ENCODE measurements at places on chromosomes 6 and 20.

DNA sequence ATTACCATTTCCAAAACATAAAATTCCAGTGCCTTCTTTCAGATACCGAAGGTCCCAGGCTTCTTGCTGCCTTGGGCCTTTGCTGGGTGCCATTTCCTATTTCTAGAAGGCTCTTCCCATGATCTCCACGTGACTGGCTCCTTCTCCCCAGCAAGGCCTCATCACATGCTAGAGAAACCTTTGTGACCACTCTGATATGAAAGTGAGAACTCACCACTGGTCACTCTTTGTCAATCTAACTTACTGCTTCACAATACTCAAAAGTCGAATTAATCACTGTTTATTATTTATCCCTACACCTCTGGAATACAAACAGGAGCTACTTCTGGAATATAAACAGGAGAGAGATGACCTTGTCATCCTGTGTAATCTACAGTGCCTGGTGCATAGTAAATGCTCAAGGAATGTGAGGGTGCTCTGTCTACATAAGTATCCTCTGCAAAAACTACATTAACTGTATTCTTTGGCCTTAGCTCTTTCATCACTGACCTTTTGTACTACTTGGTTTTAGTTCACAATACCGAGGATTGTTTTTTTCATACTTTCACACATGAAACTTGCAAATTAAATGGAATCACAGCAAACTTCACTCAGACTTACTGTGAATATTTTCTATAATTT is 1.6 kb downstream of the STX7 start:
- no peak for DNase-seq

GRCh38 chr6:8017276-8017701 is 46.9 kb downstream of the BLOC1S5 start:
- DNase-seq, result no peak

DNA sequence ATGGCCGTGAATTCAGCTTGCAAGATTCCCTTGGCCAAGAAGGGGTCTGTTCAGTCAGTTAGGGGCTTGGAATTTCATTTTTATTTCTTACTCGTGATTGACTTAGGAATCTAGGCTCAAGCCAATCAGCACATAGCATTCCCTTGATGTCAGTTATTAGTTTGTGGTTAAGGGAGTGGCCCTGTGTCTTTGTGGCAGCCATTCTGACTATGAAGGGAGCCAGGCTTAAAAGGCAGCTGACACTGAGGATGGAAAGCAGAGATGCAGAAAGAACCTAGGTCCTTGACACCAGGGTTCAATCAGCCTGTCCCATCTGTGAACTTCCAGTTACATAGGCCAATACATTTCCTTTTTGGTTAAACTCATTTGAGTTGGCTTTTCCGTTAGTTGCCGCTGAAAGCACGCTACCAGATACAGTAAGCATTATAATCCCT is 48.1 kb downstream of the MCUR1 start:
- no peak for DNase-seq

- peak; percentile 26 for DNase-seq
These were observed 51.2 kb upstream of the RANBP9 start for GRCh38 chr6:13762611-13763441.

DNA sequence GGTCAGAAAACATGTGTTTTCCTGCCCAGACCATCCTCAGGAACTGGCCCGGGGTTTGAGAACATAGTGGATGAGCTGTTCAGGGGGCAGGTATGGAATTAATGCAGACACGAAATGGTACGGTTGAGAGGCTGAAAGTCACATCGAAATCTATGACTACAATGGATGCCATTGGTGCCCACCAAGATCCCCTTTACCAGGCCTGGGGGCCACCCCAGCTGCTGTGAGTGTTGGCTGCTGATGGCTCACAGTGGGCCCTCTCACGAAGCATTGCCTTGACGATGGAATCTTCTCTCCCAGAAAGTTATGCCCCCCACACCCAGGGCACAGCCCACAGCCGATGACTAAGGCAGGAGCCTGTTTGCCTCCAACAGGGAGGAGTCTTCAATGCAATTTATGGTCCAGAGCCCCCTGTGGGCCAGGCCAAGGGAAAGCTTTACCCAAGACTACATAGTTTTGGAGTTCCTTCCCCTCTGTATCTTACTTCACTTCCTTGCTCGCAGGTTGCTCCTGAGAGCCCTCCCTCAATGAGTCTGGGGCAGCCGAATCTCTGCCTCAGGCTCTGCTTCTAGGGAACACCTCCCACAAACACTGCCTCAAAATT is 92.6 kb downstream of the BFSP1 start:
- no peak for DNase-seq

GRCh38 chr20:43513931-43514647 is 6.6 kb downstream of the L3MBTL1 start:
- DNase-seq, result peak; percentile 90

DNA sequence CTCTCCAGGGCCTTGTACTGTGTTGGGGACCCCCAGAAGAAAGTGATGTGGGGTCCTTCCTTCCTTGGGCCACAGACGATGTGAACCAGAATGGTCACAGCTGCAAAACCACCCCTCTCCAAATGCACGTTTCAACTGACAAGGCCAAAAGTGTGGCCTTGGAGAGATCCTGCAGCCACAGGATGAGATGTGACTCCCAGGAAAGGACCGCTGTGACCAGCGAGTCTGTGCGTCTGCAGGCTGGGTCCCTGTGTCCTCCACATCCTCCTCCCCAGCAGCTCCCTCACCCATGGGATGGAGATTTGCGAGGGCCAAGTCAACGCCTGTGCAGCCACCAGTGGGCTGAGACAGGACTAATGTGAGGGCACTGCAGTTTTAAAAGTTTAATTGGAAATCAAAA is 247.0 kb downstream of the ERMARD start:
- DNase-seq, result no peak

DNA sequence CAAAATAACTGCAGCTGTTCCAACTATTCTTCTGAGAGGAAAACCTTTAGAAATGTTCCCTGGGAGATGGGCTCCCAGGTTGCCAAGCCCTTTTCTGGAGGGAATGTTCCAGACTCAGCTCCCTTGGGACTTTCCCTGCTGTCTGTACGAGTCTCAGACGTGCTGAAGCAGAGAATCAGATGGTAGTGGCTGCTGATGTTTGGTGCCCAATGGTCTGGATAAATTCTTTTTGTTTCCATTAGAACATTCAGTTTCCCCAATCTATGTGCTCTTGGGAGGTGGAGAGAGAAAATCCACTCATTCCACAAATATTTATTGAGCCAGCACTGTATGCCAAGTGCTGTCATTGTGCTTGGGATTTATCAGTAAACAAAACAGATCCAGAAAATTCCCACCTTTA is 40.0 kb downstream of the SNHG17 start:
- no peak for DNase-seq

DNA sequence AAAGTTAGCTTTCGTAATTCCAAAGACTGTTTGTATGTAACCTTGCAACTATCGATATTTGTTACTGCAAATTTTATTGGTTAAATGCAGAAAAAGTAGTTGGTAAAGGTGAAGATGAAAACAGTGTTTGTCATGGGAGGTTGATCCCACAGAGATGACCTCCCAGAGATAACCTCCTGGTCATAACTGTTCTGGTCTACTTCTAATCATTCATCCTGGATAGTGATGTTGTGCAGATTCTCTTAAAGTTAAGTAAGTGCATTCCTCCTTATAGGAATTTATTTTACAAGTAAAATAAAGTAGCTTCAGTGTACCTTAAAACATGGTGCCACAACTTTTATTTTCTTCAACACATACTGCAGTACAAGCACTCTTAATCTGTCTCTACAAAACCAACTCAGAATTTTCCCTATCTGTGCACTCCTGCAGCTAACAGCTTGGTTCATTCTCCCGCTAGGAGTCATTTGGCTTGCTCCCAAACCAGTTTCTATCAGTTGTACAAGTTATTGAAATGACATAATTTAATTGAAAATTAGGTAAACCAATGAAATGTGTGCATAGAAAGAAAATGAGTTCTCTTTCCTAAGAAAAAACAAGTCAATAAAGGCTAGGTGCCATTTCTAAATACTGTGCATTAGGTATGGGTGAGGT is 19.2 kb downstream of the METTL24 start:
- no peak for DNase-seq

GRCh38 chr6:30748851-30749540 is 4.6 kb upstream of the IER3 start:
- no peak for DNase-seq

DNA sequence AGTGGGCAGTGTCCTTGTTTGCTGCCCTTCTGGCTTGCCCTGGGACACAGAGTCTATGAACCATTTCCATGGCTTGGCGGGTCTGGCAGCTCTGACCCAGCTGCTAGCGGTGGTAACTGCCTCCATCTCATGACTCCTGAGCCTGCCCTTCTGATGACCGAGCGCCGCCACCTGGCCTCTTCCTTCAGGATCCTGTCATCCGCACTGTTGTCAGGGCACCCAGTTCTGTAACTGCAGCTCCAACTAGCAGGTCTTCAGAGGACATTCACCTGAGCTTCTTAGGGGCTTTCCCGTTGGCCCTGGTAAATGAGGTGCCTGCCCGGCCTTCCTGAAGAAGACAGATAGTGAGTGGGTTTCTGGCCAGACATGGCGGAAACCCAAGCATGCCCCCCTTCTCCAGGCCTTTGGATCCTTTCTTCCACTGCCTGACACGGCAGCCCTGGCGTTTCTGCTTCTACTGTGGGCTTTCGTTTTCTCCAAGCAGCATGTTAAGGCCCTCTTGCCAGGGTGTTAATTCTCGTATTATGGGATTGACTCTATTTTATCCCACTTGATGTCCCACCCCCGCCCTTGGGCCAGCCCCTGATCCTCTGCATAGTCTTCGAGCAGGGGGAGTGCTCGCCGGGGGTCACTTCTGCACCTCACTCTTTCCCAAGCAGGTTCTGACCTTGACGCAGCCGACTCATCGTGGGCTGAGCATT is 24.7 kb downstream of the PACSIN1 start:
- DNase-seq, result no peak

- no peak for DNase-seq
These were observed 235.2 kb downstream of the LY86 start for GRCh38 chr6:6823568-6824224.

- no peak for DNase-seq
These were observed 95.6 kb upstream of the FOXO3 start for GRCh38 chr6:108465098-108465495.

- DNase-seq, result peak; percentile 44
These were observed 58.1 kb downstream of the NOL4L start for GRCh38 chr20:32527052-32527446.

DNA sequence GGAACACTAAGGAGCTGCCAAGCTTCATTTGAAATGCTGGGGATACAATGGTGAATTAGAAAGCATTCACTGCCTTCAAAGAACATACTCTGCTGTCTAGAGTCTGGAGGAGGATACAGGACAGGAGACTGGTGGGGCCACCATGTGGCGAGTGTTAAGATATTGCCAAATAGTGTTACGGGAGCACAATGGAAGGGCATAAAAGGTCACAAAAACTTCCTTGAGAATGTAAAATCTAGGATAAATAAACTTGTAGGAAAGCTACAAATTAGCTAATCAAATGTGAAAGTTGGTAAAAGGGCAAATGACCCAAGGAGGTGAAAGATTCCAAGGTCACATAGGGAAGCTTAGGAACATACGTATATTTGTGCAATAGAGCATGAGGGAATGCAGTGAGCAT is 271.7 kb downstream of the RFPL4B start:
- DNase-seq, result no peak

- peak; percentile 48 for DNase-seq
These were observed 1.5 kb upstream of the SLC2A4RG start for GRCh38 chr20:63737945-63738686.

DNA sequence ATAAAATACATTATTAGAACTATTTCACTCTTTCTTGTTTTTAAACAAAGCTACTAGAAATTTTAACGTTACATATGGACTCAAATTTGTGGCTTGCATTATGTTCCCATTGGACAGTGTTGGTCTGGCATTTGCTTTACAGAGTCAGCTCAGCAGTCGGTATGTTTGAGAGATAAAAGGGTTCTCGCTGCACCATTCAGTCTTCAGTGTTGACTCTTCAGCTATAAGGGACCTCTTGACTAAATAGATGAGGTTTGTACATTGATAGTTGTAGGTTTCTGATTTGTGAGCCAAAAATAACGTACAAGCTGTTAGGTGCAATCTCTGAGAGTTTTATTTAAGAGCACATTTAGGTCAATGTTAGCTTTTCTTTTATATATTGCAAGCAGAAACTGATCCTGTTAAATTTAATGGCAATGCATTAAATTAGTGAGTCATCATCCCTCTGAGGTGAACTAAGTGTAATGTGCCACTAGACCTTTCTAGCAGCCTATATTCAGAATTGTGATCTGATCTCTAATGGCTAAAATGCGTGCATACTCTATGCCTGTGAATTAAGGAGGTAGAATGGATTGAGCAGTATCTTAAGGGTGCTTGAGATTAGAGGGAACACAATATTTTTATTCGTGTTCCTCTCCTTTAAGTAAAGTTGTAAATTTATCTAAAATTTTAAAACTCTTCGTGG is 485.6 kb upstream of the SYNCRIP start:
- DNase-seq, result no peak

GRCh38 chr6:33746036-33746600 is 587 bp downstream of the IP6K3 start:
- DNase-seq, result no peak

GRCh38 chr20:58076405-58076804 is 152.0 kb downstream of the ANKRD60 start:
- no peak for DNase-seq
